ENCODE measurements at places on chromosomes 5 and 9.

- no peak for DNase-seq
Measured at GRCh38 chr5:36135988-36136387, 15.7 kb downstream of the LMBRD2 start.

DNA sequence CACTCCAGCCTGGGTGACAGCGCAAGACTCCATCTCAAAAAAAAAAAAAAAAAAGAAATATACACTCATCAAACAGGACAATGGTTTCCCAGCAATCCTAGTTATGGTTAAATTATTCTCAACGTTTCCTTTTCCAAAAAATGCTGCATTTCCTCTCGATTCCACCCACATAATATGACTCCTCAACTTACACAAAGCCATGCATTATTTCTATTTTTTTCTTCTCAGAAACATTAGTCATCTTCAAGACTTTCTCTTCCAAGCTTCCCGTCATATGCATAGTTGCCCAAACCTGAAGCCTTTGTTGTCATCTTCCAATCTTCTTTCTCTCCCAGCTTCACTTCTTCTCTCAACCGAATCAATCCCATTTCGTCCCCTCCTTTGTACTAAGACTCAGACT lies 61.4 kb upstream of the RANBP6 start:
- DNase-seq: no peak

- no peak for DNase-seq
Measured at GRCh38 chr9:86714999-86715398, 232.3 kb downstream of the GAS1 start.

- no peak for DNase-seq
Measured at GRCh38 chr9:124598048-124598447, 90.8 kb upstream of the NR5A1 start.

DNA sequence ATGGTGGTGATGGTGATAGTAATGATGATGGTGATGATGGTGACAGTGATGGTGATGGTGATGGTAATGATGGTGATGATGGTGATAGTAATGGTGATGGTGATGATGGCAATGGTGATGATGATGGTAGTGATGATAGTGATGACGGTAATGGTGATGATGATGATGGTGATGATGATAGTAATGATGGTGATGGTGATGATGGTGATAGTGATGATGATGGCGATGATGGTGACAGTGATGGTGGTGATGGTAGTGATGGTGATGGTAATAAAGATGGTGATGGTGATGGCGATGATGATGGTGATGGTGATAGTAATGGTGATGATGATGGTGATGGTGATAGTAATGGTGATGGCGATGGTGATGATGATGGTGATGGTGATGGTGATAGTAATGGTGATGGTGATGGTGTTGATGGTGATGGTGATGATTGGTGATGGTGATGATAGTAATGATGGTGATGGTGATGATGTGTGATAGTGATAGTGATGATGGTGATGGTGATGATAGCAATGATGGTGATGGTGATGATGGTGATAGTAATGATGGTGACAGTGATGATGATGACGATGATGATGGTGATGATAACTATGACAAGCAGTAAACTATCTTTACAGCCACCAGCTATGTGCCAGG lies 38.6 kb downstream of the PHF2 start:
- DNase-seq: no peak

Measured in astrocyte of the cerebellum (primary cell).